Osteoblast (primary cell): ENCODE measurements at places on chromosomes 12 and 14. TPM values are rescaled to one million over a fixed set of nuclear protein-coding genes. Genes with fewer than 3 reads are reported as not detected.

- DNase-seq, result no peak
Measured at GRCh38 chr12:55008944-55009585, 10.7 kb upstream of the NEUROD4 start.

GRCh38 chr12:26172946-26173552 is 22.3 kb upstream of the SSPN start:
- DNase-seq, result no peak

The SLCO1C1 gene
- total RNA-seq, result 0.36 TPM in 1 of 2 replicates, not detected in the other

The SRRM4 gene
- not detected in 2 replicates for total RNA-seq

- DNase-seq, result no peak
Measured at GRCh38 chr12:104969343-104969742, 11.3 kb upstream of the SLC41A2 start.

GRCh38 chr14:99009871-99010270 is 262.1 kb downstream of the BCL11B start:
- DNase-seq, result no peak
